Activated CD4-positive, alpha-beta T cell treated with anti-CD3 and anti-CD28 coated beads, Interleukin-2, amount 50 U/mL, for 16 hours (primary cell): ENCODE measurements at places on chromosomes 2 and 18.

GRCh38 chr2:170354855-170355780 lies 177.2 kb downstream of the MYO3B start:
- peak; percentile 57 for DNase-seq

DNA sequence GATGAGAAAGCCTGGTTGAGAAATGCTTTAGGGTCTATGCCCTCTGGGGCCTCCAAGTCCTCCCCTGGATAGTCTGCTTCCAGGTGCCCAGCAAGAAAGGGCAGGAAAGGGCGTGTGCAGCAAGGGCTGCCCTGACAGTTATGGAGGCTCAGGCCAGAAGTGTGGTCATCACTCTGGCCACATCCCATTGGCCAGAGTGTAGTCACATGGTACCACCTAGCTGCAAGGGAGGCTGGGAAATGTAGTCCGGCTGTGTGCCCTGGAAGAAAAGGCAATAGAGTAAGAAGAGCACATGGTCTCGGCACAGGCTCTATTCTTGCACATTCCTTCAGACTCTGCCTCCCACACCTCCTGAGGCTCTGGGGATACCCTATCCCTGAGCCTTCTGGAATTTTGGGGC lies 35.7 kb downstream of the ODC1 start:
- DNase-seq: peak; percentile 69

DNA sequence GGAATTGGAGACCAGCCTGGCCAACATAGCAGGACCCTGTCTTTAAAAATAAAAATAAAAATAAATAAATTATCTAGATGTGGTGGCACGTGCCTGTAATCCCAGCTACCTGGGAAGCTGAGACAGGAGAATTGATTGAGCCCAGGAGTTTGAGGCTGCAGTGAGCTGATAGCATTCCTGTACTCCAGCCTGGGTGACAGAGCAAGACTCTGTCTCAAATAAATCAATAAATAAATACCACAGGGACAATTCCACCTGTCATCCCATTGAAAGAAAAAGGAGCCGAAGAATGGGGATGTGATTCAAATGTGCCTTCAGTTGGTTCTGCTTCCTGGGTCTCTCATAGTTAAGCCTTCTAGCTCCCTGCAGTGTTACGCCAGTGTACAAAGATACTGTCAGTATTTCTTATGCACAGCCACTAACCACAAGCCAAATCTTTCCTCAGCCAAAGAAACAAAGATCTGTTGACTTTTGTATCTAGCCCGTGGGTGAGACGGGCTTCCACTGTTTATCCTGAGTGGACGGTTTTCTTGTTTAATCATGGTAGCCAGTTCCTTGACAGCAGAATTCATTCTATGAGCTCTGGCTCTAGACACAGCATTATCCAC lies 12.6 kb downstream of the LGALSL start:
- DNase-seq: no peak

- DNase-seq: peak; percentile 78
Observed at GRCh38 chr18:22977847-22978701, 44.9 kb downstream of the RBBP8 start.

DNA sequence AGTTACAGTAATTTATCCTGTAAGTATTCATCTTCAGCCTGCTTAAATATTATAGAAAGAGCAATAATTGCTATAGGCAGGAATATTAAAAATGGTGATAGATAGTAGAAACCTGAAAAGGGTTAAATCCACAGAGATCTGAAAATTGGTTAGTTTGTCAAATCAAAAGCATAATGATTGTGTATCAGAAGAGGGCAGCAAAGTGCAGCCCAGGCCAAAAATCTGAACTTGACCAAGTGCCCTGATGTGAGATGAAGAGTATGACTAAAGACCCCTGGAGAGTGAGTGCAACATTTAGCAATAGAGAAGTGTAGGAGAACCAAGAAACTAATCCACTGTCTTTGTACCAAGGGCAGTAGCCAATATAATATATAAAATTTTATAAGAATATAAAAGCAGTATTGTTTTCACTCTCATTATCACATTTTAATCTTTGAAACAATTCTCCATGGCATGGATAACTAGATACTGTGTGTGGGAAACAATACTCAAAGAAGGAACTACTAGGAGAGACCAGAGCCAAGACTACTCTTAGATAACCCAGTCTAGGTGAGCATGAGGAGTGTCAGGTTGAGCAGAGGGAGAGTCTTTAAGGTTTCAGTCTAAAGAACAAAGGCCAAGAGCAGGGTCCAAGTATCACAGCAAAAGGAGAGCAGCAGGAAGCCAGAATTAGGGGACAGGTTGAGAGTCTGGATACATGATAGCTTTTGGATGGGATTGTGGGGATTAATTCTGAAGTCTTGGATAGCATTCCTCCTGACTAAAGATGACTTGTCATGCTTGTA lies 148.7 kb downstream of the CALCRL start:
- DNase-seq: no peak

DNA sequence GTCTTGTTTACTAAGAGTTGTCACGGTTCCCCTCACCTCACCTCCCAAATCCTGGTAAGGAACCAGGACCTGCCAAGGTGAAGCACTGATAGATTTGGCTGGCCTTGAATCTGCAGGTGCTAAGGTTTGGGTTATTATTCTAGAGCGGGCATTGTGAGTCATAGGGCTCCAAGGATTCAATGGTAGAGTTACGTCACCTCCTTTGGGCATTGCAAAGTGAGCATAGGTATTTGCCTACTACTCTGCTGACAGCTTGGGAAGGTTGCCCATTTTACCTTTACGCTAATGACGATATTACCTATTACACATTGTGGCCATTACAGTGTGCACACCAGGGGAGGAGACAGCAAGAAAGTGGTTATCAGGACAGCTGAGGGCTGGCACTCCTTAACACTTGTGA lies 59.3 kb downstream of the SETBP1 start:
- no peak for DNase-seq

DNA sequence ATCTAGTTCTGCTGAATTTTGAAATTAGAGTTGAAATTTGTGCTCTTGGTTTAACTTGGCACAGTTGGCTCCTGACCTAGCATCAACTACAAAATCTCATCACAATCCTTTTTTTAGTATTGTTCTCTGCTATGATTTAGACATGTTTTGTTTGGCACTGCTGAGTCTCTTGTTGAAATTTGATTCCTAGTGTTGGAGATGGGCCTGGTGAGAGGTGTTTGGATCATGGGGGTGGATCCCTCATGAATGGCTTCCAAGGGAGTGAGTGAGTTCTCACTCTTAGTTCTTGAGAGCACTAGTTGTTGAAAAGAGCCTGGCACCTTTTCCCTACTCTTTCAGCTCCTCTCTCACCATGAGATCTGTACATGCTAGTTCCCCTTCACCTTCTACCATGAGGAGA lies 605.6 kb upstream of the SLC39A10 start:
- no peak for DNase-seq

GRCh38 chr2:7023542-7023941 lies 106.3 kb downstream of the RNF144A start:
- DNase-seq: no peak

DNA sequence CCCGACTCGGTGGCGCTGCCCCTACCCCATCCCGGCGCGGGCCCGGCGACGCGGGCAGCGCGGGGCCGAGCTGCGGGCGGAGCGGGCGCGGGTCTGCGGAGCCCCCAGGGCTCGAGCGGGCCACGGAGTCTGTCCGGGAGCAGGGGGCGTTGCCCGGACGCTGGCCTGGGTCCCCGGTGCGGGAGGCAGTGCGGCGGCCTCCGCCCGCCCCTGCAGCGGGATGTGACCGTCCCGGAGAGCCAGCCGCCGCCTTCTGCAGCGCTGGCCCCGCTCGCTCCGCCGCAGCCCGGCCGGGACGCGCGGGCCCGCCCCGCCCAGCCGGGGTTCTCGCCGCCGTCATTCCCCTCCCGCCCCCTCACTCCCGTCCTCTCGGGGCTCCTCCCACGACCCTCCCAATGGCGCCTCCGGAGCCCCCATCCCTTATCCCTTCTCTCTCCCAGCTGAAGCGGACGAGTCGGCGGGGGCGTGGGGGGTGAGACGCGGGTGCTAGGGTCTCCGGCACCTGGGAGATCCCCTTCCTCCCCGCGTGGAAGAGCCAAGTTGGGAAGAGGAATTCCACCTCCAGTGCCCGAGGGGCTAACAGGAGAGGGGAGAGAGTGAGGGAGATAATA lies at the start of gene FNDC4:
FNDC4 (minus strand) TSS at position 257 of the 611 bp plus-strand sequence. CDS start 521 bp downstream, outside the sequence.
- no peak for DNase-seq

DNA sequence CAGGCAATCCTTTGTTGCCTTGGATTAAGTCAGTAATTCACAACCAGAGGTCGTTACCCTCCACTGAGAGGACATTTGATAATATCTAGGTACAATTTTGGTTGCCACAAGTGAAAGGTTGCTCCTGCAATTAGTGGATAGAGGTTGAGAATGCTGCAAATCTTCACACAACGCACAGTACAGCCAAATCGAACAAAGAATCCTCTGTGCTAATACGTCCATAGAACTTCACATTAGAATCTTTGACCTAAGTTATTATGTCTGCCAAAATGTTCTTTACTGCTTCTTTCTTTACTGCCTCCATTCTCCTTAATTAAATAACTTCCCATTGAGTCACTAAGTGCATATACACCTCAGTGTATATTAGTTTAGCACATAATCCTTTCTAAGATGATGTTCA lies 879.5 kb downstream of the TRIB2 start:
- no peak for DNase-seq

DNA sequence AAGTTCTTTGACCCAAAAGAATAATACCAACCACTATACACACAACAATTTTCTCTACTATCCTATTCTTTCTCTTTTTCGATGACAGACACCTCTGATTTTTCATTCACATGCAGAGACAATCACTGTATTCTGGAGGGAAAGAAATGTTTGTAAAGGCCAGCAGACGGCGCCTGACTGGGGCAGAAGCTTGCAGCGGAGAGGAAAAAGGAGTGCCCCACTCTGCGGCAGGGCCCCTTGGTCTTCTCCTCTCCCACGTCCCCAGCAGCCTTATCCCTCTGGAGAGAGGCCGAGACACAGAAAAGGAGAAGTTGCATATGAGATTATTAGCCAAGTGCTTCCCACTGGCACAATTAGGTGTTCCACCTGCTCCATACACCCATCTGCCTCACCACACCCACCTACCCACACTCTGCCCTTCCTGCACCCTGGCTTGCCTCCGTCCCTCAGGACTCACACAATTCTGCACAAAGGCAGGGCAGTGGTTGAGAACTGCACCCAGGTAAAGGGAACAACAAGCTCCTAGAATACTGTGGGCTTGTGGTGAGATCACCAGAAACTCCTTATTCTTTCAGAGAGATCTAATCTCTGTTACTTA lies 687.3 kb downstream of the NRXN1 start:
- DNase-seq: no peak

DNA sequence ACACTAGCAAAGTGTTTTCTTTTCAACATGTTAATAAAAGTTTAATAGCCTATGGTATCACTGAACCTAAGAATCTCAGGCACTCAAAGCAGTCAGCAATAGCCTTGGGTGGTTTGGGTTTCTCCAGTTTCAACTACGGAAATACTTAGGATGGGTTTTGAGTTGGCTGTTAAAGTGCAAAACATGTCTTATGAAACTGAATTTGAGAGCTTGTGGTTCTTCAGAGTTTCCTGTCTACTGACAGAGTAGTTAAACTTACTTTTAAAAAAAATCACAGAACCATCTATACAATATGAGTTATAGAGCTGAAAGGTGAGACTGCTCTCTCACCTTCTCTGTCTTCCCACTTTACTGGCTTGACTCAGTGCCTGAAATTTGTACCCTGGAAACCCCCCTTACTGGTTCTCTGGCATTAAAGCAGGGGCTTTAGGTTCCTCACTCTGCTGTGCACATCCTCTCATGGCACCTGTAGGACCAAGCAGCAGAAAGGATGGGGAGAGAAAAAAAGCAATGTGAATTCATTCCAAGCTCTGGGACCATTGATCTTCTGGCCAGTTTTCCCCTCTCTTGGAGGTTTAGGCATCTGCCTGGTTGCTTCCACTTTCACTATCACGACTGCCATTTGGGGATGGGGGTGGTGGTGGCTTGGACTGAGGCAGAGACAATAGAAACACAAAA lies 18.1 kb downstream of the CCDC141 start:
- peak; percentile 83 for DNase-seq

DNA sequence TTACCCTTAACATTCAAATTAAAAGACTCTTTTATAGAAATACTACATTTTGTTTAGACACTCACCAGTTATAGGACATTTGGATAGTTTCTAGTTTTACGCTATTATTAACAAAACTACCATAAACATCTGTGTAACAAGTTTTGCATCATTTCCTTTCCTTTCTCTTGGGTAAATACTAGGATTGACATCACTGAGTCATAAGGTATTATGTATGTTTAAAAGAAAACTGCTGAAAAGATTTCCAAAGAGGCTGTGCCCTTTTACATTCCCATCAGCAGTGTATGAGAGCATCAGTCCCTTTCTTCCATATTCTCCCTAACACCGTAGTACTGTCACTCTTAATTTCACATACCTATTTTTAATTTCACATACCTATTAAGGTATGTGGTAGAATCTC lies 130.6 kb downstream of the USP34 start:
- DNase-seq: no peak

GRCh38 chr2:206494061-206494460 lies 50.7 kb downstream of the ADAM23 start:
- no peak for DNase-seq

DNA sequence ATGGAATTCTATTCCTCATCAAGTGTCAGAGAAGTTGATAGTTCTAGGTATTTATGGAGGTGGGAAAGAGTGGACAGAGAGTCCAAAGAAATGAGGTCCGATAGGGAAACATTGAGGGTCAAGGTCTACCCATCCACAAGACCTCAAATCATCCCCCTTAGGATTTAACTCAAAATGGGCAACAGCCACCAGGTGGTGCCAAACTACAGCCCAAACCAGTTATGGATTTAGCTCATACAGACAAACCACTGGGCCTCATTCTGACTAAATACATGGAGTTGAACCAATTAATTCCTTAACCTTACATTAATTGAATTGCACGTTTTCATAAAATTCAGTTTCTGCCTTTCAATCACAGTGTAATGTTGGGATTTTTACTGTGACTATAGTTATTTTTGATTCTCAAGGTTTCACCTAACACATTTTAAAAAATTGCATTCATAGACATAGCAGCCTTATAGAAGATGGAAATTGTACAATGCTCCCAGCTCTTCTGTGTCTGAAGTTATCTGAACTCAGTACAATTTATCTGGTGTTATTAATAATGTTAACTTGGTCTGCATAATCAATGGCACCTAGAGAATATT lies 98.2 kb upstream of the HNMT start:
- DNase-seq: peak; percentile 49

GRCh38 chr2:39620067-39620466 lies 45.6 kb upstream of the TMEM178A start:
- no peak for DNase-seq

DNA sequence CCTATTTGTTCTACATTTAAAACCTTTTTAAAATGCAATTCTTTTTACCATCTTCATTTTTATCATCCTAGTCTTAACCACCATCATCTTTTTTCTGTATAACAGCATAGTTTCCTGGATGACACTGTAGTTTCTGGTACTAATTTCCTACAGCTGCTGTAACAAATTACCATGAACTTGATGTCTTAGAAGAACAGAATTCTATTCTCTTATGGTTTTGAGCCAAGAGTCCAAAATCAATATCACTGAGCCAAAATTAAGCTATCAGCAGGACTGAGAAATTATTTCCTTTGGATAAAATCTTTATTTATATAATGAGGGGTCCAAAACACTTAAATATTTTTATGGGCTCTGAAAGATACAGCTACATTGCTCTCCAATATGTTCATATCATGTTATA lies 539.3 kb downstream of the METTL4 start:
- DNase-seq: no peak
